Right lobe of liver (tissue), 6 donors: ENCODE measurements at places on chromosomes 5 and 9. TPM values are rescaled to one million over a fixed set of nuclear protein-coding genes. Genes with fewer than 3 reads are reported as not detected.

DNA sequence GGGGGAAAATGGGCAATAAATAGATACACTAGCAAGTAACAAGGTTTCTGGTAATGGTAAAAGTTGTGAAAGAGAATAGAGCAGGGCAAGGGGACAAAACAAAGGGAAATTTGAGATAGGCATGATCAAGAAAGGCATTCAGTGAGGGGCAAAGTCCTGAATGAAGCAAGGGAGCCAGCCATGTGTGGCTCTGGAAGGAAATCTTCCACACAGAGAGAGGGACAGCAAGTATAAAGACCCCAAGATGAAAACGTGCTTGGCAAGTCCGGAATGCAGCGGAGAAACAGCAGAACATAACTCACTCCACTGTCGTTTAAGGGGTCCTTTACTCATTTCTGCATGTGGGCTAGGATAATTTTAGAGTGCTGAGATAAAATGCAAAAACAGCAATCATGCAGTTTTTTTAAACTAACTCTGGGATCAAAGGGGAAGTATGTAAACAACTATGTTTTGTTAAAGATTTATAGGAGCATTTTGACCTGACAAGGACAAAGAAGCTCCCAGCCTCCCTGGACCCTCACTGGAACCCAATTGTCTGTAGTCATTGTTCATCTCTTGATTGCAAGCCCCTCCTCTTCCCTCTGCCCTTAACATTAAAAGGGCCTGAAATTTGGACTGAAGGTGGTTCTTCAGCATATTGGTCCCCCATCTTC lies 22.9 kb upstream of the AOPEP start:
- H3K4me1 ChIP-seq: peaks cover 16% of the 10 kb centered on the region
- no peaks in the 10 kb centered on the region for H3K36me3 ChIP-seq
- DNase-seq: peak; percentile 52
- H3K4me3 ChIP-seq: no peak overlapping the region
- peak overlapping the region; percentile 68 for H3K27ac ChIP-seq

DNA sequence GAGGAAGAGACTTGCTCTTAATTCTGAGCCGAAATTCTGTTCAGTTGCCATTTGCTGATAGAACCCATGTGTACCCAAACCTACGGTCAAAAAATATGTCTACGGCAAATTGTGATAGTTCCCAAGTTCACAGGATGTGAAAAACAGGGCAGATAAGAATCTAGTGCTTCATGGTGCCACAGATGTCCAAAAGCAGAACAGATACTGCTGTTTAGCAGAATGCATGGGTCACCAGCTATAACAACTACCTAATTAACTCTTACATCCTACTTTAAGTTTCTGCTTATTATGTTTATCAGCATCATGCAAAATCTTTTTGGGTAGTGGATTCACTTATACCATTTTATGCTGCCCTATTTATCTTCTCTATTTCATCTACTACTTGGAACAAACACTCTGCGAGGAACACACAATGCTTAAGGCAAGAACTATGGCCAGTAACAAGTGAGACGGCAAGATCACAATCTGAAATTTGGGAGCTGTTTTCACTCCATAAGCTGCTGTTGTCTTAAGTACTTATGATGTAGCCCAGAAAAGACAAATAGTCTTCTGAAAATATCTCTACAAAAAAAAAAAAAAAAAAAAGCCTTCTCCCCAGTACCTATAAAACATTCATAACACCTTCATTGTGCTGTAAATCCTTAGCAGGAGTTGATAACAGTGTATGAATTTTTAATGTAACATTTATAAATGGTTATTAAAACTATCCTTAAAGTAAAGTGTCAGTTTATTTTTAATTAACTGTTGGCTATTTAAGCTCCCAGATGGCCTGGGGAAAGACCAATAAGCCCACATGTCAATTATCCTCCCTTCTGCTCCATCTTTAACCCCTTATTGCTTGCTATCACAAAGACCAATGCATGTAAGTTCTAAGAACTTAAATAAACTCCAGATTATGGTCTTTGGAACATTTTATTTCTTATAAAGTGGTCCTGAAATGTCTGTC lies 232.3 kb downstream of the TLR4 start:
- no peaks in the 10 kb centered on the region for H3K36me3 ChIP-seq
- H3K27ac ChIP-seq: no peak overlapping the region
- no peaks in the 10 kb centered on the region for H3K4me1 ChIP-seq
- no peak overlapping the region for H3K4me3 ChIP-seq
- H3K27me3 ChIP-seq: no peaks in the 10 kb centered on the region

The SLC22A4 gene
- total RNA-seq: 0.31 TPM

The PCDHB4 gene
- total RNA-seq: 0.10 TPM

DNA sequence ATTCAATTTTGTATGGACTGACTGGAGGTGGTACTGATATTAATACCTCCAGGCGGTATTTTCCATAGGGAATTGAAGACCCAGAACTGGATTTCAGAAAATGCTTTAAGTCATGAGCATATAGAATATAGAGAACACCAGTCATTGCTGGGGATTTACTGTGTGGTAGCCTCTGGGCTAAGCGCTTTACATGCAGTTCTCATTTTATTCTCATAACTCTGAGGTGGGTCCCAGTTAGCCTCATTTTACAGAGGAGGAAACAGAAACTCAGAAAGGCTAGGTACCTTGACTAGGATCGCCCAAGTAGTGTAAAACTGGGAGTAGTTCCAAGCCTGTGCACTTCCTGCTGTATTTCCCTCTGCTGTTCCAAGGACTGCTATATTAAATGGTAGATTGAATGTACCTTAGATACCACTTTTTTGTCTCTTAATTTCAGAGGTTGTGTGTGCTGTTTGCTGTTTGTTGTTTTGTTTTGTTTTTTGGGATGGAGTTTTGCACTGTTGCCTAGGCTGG lies 13.8 kb downstream of the SLC44A1 start:
- DNase-seq: no peak
- H3K27me3 ChIP-seq: no peaks in the 10 kb centered on the region
- H3K4me1 ChIP-seq: peaks cover 21% of the 10 kb centered on the region
- H3K4me3 ChIP-seq: no peak overlapping the region
